Stimulated activated CD8-positive, alpha-beta memory T cell treated with anti-CD3 and anti-CD28 coated beads, Interleukin-4, amount 100 ng/mL, for 1 hour (primary cell): ENCODE measurements at places on chromosomes 16 and 17.

DNA sequence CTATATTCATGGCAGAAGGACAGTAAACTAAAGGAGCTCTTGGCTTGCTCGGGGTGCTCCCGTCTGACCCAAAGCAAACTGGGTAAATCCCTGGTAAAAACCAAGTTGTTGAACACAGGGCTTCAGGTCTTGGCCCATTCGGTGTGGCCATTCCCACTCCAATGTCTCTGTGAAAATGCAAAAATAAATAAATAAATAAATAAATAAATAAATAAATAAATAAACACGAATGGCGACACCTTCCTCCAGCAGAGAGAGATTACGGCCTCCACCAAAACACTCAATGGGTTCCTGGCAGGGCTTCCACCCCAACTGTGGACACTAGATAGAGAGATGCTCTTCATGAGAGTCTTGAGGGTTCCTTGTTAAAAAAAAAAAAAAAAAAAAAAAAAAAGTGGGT lies 325.3 kb downstream of the SOX9 start:
- DNase-seq, result no peak

DNA sequence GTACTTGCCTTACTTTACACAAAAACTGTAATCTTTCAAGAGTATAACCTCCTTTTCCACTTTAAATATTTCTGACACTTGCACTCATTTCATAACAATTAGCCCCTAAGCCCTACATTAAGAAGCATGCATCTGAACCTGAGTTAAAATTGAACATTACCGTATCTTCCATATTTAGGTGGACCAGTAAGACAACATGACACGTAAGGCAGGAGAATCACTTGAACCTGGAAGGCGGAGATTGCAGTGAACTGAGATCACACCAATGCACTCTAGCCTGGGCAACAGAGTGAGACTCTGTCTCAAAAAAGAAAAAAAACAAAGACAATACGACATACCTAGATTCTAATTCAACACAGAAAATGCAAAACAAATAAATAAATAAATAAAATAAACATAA lies 7.0 kb downstream of the PHF12 start:
- DNase-seq, result no peak

DNA sequence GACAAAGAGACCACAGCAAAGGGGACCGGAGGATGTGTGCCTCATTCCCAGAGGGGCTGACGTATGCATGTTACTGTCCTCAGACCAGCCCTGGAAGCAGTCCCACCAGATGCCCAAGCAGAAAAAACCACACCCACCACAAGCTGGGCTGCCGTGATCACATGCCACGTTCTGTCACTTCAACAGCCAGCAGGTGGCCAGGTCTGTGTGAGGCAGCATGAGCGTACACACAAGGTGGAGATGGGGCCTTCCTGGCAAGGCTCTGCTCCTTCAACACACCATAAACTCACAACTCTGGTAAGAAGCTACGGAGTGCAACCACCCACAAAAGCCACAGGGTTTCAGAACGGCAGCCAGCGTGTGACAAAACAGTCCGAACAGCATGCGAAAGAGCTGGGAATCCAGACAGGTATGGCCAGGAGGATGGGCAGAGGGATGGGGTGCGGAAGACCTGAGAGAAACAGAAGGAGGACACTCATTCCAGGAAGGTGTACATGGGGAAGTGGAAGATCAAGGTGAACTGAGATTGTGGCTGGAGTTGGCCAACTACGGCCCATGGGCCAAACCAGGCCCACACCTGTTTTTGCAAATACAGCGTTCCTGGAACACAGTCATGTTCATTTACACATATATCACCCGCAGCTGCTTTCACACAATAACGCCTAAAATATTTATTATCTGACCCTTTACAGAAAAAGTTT lies 27.9 kb downstream of the MBTPS1 start:
- DNase-seq, result no peak

DNA sequence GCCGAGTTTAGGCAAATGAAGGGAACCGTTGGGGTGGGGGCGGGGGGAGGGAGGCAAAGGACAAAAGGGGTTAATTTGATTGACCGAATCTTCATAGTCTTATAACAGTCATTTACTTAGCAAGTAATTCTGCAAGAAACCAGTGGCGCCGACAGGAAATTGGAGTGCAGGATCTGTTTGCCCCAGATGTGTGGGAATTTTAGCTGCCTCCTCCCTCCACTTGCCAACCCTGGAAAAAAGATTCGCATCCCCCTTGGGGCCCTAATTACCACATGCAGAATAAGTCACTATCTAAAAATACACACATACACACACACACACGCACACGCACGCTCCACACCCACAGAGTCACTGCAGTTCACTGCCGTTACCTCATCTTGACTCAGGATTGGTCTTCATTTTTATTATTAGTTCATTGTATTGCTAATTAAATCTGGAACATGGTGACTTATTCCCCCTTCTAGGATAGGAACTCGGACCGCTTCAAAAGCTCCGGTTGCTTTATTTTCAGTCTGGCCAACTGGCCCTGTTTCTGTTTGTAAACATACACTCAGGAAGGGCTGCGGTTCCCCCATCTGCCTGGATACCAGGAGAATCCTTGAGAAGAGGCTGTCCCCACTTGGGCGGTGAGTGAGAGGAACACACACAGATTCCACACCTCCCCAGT lies 241.6 kb upstream of the SALL1 start:
- DNase-seq, result no peak

DNA sequence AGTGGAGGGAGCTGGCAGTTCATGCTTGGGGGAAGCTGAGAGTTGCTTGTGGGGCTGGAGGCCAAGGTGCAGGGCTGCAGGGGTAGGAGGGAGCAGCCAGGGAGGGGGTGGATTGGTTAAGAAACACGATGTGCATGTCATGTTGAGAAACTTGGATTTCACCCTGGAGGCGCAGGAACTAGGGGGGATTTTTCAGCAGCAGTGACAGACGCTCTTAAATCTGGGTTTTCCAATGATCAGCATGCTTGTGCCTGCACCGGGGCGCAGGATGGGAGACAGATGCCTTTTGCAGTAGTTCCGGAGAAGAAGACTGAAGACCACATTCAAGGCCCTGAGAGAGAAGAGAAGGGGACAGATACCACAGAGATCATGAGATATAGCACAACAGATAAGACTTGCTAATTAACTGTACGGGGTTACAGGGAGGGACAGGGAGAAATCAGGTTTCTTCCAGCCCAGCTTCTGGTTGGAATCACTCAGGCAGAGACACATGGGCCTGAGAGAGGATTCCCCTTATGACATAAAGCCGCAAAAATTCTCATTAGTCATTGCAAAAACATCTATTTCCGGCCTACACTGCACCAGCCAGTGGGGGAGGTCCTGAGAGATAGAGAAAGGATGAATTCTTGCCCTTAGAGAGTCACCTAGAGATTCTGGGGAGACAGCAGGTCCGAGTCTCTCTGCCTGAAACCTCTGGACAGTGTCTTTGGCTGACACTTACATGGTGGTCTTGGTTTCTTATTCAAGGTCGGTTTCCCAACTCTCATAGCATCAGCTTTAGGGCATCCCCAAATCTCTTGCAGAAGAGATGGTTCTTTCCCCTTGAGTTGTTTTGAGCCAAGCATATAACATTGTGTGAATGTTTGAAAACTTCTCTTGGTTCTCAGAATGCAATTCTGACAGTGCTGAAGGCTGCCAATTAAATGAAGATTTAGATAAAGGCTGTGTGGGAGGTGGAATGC lies 27.1 kb downstream of the CDH13 start:
- no peak for DNase-seq

- no peak for DNase-seq
Observed at GRCh38 chr17:34765291-34765690, 185.9 kb downstream of the TMEM132E start.

GRCh38 chr17:33803199-33803685 lies 451.8 kb upstream of the CCL2 start:
- DNase-seq, result no peak

GRCh38 chr16:88301886-88302285 lies 80.9 kb upstream of the ZNF469 start:
- no peak for DNase-seq

DNA sequence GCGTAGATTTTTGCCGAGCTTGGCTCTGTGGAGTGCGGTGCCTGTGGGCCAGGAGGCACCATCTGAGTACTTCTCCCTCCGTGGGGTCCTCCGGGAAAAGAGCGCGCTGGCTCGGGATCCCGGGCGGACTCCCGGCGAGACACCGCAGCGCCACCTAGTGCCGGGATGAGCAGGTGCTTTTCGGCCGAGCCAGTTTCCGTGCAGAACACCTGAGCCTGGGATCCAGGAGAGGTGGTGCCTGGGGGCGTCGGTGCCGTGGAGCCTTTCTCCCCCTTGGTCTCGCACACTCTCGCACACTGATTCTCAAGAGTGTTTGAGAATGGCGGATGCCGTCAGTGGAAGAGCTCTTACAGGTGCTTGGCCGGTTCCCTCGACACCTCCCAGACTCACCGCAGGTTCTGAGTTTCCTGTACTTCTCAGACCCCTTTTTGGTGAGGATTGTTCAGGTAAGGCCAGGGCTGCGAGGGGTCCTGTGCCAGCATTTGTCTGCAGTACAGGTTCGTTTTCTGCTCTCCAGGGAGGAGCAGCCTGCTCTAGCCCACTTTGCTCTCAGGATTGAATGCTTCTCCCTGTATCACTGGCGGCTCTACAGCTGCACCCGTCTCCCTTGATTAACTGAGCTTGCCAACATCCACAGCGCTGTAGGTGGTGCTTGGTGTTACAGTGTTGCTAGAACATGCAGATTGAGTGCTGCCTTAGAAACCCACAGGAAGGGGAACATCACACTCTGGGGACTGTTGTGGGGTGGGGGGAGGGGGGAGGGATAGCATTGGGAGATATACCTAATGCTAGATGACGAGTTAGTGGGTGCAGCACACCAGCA lies 23.3 kb downstream of the TBCD start:
- DNase-seq, result no peak

DNA sequence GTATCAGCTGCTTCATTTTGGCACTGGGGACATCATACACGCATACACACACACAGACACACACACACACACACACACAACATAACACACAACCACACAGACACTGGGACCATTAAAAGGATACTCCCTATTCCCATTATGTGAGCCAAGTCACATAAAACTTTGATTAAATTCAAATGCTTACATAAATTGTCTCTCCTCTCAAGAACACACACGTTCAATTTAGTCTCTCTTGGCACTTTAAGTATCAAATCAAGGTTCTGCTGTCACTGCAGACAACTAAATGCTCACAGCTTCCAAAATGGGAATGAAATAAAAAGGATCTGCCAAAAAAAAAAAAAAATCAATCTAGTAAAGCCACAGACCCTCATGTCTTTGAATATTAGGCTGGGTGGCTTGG lies 184.9 kb downstream of the RBFOX1 start:
- no peak for DNase-seq

DNA sequence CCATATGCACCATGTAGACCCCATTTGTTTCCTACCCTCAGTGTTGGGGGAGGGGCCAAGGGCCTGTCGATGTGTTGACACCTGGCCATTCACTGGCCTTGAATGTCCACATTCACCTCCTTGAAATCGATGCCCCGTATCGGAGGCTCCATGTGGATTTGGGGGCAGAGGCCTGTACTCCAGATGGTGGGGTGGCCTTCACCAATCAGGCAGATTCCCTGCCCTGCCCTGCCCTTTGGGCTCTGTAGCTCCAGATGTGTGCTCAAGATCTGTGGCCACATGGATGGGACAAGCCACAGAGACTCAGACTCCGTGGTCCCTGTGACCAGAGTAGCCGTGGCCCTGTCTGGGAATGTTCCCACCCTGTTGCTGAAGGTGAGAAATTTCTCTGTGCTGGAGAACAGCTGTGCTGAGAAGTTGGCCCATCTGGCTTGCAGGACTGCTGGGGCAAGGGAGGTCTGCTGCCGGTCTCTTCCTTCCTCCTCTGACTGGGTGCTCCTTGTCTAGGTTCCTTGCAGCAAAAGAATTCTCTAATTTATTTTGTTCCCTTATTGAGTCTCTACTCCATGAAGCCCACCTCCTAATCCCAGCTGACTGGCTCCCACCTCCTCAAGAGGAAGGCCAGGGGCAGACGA lies 221.3 kb downstream of the SEC14L1 start:
- DNase-seq, result no peak

DNA sequence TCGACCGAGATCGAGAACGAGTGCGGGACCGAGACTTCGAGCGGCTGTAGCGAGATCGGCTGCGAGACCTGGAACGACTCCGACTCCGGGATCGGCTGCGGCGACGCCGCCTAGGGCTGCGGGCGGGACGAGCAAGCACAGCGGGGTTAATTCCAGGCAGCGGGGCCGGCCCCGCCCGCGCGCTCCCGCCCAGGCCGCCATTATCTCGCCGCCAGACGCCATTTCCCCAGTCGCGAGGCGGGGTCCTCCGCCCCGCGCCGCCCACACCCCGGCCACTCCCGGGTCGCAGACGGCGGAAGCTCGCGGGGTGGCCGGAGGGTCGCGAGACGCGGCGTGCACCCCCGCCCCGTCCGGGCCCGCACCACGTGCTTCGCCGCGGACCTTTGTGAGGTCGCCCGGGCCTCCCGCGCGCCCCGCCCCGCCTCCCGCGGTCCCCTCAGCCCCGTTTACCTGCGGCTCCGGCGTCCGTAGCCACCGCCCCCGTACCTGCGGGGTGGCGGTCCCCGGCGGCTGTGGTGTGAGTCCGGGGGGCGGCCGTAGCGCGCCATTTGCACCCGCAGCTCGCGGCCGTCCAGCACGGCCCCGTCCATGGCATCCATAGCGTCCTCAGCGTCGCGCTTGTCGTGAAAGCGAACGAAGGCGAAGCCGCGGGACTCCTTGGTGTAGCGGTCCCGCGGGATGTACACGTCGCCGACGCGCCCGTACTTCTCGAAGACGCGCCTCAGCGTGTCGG lies 616 bp downstream of the SRSF2 start:
- DNase-seq, result no peak

DNA sequence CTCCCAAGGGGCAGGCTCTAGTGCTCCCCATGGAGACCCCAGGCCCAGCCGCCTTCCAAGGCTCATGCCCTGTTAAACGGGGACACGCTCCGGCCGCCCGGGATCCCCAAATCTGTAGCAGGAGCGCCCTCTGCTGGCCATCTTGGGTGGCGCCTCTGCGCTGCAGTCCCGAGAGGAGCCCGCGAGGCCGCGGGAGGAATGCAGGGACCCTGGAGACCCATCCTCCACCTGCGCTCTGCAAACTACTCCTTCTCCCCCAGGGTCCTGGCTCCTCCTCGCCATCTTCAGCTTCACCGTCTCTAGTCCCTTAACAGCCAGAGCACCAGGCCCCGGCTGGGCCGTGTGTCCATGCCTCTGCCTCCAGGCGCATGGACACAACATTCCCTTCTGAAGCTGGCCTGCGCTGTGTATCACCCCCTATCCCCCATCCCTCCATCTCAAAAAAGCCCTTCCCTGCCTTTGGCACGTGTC lies 23.6 kb upstream of the KRT17 start:
- peak; percentile 82 for DNase-seq

GRCh38 chr16:78925083-78925767 lies 675.3 kb downstream of the MAF start:
- DNase-seq, result no peak
